ENCODE measurements at places on chromosomes 6 and 20. TPM values are rescaled to one million over a fixed set of nuclear protein-coding genes. Genes with fewer than 3 reads are reported as not detected.

DNA sequence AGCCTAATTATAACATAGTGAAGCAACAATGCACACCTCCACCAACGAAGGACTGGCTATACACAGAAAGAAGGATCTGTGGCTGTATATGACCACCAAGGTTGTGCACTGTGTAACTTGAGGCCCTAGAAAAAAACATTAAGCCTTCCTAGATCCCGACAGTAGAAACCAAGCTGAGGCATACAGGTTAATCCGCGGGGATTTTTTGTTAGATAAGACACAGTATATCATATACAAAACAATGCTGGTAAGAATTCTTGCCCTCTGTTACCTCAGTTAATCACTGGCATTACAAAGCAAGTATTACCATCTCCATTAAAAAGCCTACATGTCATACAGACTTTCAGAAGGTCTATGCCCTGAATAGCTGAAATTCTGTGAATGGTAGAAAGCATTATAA, 228.8 kb downstream of the TBC1D32 start:
- no peak for DNase-seq

GRCh38 chr6:132954936-132955335, 140.6 kb downstream of the RPS12 start:
- no peak for DNase-seq

DNA sequence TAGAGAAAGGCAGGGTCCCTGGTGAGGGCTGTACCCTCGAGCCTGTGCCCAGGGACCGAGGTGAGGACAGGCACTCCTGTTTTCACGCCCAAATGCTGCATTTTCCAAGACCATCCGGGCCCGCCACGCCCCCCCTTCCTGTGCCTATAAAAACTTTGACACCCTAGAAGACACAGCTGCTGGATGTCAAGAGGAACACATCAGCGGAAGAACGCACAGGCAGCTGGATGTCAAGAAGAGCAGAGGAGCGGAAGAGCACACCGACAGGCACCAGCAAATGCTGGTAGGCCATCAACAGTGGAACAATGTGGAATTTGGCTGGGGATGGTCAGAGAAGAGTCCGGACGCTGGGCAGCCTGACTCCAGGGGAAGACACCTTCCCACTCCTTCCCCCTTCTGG, 56.1 kb downstream of the TXLNB start:
- DNase-seq = no peak

DNA sequence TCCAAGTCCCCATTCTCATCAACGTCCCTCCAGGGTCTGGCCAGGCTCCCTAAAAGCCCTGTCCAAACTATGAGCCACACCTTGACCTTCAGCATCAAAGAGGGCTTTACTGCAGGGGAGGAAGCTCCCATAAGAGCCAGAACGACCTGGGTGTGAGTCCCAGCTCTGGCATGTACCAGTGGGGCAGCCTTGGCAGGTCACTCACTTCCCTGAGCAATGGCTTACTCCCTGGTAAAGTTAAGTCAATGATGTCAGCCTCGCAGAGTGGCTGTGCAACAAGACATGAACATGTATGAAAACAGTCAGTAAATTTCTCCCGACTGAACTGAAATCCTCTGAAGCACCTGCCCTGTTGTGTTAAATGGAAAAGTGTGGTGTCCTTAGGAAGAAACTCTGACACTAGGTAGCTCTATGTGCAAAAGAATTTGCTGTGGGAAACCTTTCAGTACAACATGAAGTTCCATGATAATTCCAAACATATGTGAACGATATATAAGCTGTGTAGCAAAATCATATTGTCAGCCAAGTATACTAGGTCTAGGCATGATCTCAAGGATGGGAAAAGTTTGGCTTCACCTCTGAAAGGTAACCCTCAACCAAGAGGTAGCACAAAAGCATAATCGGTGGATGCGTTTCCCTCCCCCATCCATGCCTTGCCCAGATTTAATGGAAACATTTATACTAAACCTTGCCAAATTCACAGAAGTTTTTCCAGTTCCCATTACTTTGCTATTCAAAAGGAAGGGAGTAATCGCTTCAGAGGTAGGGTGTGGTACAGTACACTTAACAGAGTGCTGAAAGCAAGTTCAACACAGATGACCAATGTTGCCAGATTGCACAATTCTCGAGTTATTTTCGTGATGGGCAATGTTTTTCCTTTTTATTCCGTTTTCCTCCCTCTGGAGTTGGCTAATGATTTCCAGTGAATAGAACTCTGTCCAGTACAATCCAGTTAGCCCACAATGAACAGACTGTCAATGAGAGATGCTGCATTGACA, 49.0 kb upstream of the RANBP9 start:
- DNase-seq = no peak

GRCh38 chr20:40354880-40355279, 334.2 kb downstream of the MAFB start:
- no peak for DNase-seq

- DNase-seq = no peak
These were observed 565.3 kb downstream of the KIF16B start for GRCh38 chr20:16007962-16008361.

DNA sequence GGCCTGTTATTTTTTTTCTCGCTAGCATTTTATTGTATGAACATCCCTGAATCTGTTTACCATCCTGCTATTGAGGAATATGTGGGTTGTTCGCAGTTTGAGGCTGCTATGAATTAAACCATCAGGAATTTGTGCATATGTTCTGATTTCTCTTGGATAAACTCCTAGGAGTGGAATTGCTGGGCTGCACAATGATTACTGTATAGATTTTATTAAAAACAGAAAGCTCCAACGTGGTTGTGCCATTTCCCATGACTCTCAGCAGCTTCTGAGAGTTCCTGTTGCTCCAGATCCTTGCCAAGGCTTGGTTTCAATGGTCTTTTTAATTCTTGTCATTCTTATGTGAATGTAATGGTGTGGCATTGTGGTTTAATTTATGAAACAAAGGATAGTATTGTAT, 75.1 kb downstream of the EDN3 start:
- DNase-seq = no peak

GRCh38 chr20:56506103-56506502, 18.4 kb upstream of the FAM209A start:
- DNase-seq = no peak

- DNase-seq = no peak
These were observed 17.7 kb downstream of the SENP6 start for GRCh38 chr6:75619230-75619899.

GRCh38 chr6:16837217-16837972, 76.1 kb upstream of the ATXN1 start:
- no peak for DNase-seq

DNA sequence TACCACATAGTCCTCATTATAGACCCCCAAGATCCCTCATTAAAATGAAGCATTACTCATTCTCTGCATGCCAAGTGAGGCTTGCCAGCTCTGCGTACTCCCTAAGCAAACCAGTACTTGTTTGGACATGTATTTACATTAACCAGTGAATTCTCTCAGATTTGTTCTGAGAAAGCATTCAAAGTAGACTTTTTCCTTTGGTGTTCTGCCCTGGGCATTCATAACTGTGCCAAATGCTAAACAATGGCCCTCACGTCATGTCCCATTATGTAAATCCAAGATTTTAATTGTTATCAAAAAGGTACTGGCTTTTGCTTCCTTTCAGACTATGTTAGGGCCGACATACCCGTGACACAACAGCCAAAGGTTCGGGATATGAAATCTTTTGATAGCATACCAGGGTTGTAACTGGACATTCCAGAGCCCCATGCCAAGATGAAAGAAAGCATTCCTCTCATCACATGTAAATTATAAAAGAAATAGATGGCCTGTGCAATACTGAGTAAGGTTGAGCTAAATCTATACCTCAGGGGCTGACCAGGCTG, 164.2 kb downstream of the ADAT2 start:
- no peak for DNase-seq

DNA sequence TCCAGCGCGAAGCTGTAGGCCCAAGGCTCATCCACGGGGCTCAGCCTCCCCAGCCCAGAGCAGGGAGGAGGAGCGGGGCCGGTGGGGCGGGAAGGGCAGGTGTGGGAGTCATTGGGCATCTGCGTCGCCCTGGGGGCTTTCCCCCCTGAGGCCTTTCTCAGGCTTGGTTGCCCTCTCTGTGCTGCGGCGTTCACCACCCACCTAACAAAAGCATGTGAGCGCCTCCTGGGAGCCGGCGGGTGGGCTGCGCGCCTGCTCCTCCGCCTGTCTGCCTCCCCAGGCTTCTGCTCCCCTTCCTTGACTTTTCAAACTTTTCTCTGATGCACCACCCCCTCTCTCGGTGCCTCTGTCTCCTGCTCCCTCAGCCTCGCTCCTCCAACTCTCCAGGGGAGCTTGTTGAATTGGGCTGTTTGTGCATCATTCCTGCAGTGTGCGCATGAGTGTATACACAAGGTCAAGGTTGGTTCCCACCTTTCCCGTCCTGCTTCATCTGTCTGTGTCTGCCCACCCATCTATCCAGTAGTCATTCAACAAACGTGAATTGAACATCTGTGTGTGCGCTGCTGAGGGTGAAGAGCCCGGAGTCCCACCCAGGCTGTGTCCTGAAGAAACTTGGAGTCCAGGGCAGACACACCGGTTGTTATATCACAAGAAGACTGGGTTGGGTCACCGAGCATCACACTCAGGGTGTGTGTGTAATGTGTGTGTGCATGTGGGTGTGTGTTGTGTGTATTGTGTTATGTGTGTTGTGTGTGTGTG, 82.4 kb upstream of the NNAT start:
- DNase-seq = no peak

- DNase-seq = no peak
These were observed 239.1 kb downstream of the PRKN start for GRCh38 chr6:162488444-162488843.

- no peak for DNase-seq
These were observed 92.8 kb upstream of the FOXC1 start for GRCh38 chr6:1516742-1517520.

GRCh38 chr6:52233975-52234823, 10.1 kb downstream of the IL17F start:
- peak; percentile 48 for DNase-seq

DNA sequence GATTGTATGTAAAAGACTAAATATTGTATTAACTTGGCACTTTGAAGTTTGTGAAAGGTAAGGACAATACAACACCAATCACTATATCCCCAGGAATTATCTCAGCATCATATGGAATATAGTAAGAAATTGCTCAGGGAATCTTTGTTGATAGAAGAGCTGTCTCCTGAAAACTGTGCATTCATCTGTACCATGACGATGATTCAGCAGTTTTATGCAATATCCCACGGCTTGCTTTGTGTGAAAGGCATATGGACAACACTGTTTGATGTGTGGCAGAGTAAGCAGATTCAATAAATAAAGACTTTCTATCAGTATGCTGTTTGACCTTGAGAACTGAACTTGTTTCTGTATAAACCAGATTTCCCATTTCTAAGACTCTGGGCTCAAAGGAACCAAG, 147.5 kb upstream of the PLN start:
- no peak for DNase-seq

- DNase-seq = no peak
These were observed 40.4 kb downstream of the GNAS-AS1 start for GRCh38 chr20:58810116-58810878.

GRCh38 chr6:24915641-24916040, 20.1 kb downstream of the RIPOR2 start:
- DNase-seq = peak; percentile 38

DNA sequence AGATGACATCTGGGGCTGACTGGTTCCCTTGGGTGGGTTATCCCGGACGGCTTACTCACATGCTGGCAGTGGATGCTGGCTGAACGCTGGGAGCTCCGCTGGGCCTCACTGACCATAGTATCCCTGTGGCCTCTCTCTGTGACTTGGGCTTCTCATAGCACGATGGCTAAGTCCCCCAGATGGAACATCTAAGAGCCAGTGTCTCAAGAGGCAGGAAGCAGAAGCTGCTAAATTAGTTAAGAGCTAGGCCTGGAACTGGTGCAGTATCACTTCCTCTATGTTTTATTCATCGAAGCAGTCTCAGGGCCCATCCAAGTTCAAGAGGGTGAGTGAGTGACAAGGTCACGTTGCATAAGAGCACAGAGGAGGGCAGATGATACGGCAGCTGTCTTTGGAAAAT, 116.5 kb upstream of the LAMP5 start:
- no peak for DNase-seq

- no peak for DNase-seq
These were observed 68.6 kb upstream of the HDDC2 start for GRCh38 chr6:125370343-125370742.

DNA sequence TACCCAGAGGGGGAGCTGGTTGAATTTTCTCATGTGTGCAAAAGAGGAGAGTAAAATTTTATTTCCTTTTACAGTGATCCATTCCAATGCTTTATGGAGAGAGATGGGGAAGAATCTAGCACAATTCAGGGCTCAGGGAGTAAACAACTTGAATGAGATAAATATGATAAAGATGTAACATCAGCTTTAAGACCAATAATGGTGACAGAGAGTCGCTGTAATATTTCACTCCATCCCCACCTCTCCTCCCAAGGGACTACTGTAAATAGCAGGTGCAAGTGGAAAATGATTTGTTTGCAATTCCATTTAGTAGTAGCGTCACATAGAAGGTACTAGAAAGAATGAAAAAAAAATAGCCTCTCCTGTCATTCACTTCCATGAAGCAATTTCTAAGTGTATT, 4.8 kb downstream of the CRISP3 start:
- DNase-seq = no peak

DNA sequence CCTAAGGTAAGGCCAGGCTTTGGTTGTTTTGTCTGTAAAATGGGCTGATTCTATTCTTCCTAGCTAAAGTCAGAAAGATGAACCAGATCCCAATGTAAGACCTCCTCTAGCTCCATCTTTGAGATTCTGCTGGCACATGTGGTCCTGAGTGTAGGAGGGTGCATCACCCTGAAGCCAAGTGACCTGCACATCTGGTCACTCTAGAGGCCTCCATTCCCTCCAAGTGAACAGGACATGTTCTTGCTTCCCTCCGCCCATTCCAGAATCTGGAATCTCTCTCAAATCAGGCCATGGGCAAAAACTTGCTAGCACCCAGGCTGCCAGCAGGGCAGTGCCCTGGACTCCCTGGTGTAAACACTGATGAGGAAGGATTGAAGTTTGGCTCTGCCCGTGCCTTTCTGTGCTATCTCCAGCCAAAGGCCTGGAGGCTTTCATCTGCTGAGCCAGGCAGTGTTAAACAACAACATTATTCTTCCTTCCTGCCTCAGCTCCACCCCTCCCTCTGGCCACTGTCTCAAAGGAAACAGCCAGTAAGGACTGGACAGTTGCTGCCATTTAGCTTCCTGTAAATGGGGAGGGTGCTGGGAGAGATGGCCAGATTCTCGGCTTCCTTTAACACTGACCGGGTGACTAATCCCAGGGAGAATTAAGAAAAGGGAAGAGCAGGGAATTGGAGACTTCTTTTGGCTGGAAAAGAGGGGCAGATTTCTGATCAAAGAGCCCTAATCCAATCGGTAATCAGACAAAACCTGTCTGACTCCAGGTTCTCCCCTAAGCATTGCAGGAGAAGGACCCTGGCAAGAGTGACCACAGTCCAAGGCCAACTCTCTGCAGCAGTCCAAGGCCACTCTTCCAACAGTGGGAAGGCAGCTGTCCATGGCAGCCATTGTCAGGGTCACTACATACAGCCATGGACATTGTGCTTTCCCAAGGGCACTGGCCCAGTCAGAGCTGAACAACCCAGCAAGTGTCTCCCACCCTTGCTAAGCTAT, 19.5 kb upstream of the ADGRF1 start:
- no peak for DNase-seq

GRCh38 chr6:11155589-11155988, 44.1 kb upstream of the ERVFRD-1 start:
- DNase-seq = no peak

KCNK15 gene
- total RNA-seq = 5.1 TPM

MAVS gene
- total RNA-seq = 34.8 TPM

APOM gene
- total RNA-seq = 4.4 TPM

CST7 gene
- total RNA-seq = 1.3 TPM

TAF11 gene
- total RNA-seq = 24.4 TPM

GNMT gene
- total RNA-seq = 2.8 TPM

KIF25 gene
- not detected for total RNA-seq

RNF39 gene
- total RNA-seq = not detected

PRR18 gene
- total RNA-seq = not detected

CDC5L gene
- 19.1 TPM for total RNA-seq

OR2J3 gene
- total RNA-seq = not detected

All from thyroid gland (tissue), 4 donors.